ENCODE measurements at places on chromosomes 16 and 17.
A peak's percentile ranks its signal among the peaks of the same experiment; 100 is the strongest.

DNA sequence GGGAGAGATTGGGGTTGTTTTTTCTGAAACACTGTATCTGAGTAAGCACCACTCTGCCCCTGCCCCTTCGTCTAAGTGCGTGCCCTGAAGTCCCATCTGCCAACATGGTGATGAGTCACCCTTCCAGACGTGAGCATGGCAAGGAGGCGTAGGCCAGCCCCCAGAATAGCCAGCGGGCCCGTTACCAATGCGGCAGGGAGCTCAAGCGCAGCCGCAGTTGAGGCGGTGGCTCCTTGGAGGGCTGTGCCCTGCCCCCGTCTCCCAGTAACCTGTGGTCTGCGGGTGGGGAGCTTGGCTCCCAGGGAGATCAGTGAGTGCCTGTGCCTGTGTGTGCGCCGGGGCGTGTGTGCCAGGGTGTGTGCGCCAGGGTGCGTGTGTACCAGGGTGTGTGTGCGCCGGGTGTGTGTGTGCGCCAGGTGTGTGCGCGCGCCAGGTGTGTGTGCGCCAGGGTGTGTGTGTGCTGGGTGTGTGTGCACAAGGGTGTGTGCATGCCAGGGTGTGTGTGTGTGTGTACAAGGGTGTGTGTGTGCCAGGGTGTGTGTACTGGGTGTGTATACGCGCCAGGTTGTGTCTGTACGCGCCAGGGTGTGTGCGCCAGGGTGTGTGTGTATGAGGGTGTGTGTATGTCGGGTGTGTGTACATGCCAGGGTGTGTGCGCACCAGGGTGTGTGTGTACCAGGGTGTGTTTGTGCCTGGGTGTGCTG lies 98.6 kb upstream of the CHMP6 start:
- no peak for DNase-seq

DNA sequence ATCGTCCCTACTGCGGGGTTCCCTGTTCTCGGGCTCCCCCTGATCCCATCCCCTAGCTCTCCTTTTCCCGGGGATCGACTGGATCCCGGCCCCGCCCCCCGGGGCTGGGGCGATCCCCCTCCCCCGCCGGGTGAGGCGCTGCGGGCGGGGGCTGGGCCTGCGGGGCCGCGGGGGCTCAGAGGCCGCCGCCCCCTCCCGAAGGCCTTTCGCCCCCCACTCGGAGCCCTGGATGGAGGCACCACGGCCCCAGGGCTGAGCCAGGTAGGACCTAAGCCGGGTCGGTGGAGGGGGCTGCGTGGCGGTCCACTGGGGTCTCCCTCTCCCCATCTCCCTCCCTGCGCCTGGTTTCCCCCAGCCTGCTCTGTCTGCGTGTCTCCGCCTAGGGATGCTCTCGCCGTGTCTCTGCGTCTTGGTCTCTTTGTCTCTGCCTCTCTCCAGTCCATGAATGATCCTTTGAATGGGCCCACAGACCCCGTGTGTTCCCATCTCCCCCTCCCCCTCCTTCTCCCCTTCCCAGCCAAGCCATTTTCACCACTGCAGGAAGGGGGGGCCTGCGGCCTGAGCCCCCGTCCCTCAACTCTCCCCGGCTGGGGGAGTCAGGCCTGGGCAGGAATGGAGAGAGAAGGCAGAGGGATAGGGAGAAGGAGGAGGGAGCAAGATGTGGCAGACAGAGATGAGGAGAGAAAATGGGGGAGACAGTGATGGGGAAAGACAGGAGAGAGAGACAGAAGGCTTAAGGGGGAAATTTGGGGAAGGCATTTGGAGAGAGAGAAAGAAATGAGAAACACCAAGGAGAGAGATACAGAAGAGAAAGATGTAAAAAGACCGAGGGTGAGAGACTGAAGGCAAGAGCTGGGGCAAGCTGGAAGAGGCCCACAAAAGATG lies 1.7 kb upstream of the TMEM256 start:
- no peak for DNase-seq

- DNase-seq: peak; percentile 80
Measured at GRCh38 chr16:67939507-67940445, 3.1 kb upstream of the PSMB10 start.

DNA sequence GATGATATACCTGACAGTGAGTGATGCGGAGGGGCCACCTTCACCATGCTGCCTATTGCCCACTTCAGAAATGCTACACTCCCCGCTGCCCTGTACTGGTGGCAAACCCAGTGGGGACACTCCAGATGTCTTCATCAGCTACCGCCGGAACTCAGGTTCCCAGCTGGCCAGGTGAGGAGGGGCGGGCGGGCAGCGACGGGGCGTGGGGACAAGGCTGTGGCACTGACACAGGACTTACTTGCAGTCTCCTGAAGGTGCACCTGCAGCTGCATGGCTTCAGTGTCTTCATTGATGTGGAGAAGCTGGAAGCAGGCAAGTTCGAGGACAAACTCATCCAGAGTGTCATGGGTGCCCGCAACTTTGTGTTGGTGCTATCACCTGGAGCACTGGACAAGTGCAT lies 16.6 kb downstream of the SARM1 start:
- no peak for DNase-seq

GRCh38 chr17:22507823-22508222 lies 815.5 kb downstream of the KCNJ18 start:
- no peak for DNase-seq

GRCh38 chr16:29663807-29664090 lies 702 bp downstream of the SPN start:
- no peak for DNase-seq

GRCh38 chr17:44247876-44248736 lies 19.8 kb downstream of the SLC4A1 start:
- DNase-seq: no peak

DNA sequence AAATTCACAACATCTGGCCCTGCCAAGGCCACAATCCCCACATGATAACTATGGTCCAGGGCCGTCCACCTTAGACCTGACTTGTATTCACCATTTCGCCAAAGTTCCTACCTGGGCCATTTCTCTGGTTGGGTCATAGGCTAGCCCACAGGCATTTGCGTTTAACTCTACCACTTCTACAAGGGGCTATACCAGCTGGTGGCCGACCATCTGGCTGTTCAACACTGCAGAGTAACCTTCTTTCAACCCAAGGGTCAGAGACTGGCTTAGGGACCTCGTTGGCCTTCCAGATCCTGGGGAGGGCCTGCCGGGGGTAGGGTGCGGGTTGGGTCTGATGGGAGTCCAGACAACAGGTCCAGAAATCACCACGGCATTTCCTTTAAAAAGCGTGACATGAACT lies 242.3 kb upstream of the C16orf82 start:
- DNase-seq: no peak

DNA sequence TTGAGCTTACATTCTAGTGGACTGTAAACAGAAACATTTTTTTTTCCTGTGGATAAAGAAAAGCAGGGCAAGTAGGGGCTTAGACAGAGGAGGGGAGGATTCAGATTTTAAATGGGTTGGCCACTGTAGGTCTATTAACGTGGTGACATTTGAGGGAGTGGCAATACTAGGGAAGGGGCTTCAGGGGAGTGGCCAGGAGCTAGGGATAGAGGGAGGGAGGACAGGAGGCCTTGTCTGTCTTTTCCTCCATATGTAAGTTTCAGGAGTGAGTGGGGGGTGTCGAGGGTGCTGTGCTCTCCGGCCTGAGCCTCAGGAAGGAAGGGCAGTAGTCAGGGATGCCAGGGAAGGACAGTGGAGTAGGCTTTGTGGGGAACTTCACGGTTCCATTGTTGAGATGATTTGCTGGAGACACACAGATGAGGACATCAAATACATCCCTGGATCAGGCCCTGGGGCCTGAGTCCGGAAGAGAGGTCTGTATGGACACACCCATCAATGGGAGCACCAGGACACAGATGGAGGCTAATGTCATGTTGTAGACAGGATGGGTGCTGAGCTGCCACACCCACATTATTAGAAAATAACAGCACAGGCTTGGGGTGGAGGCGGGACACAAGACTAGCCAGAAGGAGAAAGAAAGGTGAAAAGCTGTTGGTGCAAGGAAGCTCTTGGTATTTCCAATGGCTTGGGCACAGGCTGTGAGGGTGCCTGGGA lies 6.5 kb upstream of the HBM start:
- DNase-seq: no peak

DNA sequence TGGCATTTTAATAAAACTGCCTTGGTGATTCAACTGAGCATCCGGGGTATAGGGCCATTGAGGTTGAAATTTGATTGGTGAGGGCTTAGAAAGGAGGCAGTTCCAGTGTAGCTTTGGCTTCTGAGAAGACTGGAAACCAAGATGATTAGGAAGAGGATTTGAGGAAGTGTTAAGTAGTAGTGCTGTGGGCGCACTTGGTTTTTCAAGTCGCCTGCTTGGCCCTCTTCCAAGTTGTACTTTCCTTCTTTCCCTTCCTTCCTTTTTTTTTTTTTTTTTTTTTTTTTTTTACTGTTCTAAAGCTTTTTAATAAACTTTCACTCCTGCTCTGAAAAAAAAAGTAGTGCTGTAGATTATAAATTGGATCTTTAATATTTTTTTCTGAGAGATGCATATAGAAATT lies 320.5 kb downstream of the UTP18 start:
- DNase-seq: no peak

GRCh38 chr16:88610909-88611812 lies 27.2 kb upstream of the IL17C start:
- DNase-seq: no peak

DNA sequence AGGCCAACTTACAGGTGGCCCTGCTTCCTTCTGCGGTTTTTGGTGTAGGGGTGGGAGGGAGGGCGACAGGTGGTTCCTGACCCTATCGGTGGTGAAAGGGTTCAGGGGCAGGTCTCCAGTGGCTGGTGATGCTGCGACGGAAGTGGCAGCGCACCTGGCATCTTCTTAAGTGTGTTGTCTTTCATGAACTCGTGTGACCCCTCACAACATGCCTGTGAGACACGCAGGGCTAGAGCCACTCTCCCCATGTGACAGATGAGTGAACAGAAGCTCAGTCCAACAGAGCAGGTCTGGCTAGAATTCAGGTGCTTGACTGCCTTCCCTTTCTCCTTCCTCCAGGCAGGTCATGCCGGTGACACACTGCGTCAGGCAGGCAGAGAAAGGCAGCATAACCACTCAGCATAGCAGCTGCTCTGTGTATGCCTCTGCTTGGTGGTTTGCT lies 8.0 kb downstream of the TNFAIP1 start:
- DNase-seq: no peak

DNA sequence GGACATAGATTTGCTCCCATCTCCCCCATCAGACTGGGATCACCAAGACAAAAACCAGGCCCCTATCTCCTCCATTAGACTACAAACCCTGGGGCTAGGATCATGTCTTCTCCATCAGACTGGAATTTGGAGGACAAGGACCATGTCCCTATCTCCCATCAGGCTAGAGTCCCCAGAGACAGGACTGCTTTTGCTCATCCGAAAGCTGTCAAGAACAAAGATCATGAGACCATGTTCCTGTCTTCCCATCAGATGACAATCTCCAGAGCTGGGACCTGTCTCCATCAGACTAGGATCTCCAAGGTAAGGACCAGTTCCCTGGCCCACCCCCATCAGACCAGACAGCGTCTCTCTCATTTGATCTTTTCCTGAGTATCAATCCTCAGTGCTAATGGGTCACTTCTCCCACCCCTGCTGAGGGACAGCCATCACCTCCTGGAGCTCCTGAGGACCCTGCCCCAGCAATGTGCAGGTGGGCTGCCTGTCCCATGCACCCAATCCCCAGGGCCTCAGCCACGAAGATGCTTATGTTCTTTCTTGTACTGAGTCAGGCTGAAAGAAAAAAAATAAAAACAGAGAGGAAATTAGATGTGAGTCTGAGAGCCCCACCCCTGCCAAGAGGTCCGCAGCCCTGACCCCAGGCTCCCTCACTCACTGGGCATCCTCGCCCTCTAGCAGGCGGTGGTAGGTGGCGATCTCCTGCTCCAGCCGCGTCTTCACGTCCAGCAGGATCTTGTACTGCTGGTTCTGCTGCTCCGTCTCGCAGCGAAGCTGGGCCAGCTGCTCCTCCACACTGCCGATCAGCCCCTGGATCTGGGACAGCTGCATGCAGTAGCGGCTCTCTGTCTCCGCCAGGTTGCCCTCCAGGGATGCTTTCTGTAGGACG lies 90.3 kb downstream of the GOSR1 start:
- no peak for DNase-seq

DNA sequence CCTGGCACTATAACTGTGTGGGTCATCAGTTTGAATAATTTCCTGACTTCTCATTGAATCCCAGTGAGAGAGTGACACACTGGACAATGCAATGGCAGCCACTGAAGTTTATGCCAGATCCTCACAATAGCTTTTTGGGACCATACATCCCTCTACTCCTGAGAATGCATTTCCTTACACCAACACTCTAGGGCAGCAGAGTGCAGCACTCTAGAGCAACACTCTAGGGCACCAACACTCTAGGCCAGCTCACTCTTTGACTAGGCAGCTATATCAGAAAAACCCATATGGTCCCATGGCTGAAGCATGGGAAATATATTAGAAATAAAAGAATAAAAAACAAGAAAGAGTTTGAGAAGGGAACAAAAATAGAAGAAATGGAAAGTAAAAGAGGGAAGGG lies 309.2 kb downstream of the MAP2K6 start:
- DNase-seq: peak; percentile 7

GRCh38 chr17:75091855-75092327 lies 4.1 kb downstream of the SLC16A5 start:
- DNase-seq: peak; percentile 61

DNA sequence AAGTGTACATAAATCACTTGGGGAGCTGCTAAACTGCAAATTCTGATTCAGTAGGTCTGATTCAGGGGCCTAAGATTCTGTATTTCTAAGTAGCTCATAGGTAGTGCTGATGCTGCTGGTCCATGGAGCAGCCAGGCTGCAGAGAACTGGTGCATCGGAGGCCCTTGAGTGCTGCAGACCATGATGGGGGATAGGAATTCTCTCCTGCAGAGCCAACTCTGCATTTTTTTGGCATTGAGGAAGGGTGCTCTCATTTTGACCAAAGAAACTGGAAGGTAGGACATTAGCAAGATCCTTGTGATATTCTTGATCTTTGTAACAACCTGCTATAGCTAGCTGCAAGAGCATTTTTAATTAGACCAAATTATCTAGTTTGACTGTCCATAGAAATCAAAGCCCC lies 4.7 kb downstream of the HOXB2 start:
- no peak for DNase-seq

- DNase-seq: no peak
Measured at GRCh38 chr17:9973669-9974447, 68.8 kb upstream of the RCVRN start.

DNA sequence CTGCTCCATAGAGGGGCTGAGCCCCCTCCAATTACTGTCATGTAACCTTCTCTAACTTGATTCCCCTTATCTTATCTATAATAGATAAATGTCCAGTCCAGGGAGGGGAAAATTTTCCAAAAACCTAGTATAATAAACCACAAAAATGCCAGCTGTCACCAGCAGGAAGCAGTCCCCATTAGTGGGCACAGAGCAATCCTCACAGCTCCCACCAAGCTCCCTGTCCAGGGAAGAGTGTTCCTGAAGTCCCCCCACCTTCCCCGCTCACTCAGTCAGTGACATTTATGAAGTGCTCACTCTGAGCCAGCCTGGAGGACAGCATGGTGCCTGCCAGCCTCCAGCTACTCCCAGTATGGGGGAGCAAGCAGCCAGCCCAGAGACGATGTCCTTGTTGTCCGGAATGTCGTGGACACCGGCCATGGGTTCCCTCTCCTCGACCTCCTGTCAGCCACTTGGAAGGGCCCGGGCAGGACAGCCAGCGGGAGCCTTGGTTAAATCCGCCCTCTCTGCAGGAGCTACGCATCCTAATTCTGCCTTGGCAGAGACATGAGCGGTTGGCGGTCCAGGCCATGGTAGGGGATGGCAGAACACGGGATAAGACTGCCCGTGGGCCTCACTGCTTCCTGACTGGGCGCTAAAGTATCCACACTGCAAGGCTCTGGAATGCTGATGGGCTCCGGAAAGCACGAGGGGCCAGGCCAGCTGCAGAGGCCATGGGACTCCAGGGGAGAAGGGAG lies 102.0 kb upstream of the CDH5 start:
- no peak for DNase-seq

GRCh38 chr16:72532906-72533410 lies 361.0 kb upstream of the PMFBP1 start:
- no peak for DNase-seq
